ENCODE measurements at places on chromosomes 3 and 15. TPM values are rescaled to one million over a fixed set of nuclear protein-coding genes. Genes with fewer than 3 reads are reported as not detected.
A peak's percentile ranks its signal among the peaks of the same experiment; 100 is the strongest.

- H3K27me3 ChIP-seq: no peaks in the 10 kb centered on the region
- H3K4me3 ChIP-seq: no peak overlapping the region
- H3K4me1 ChIP-seq: no peaks in the 10 kb centered on the region
- DNase-seq: no peak
- H3K27ac ChIP-seq: no peak overlapping the region
These were observed 18.6 kb downstream of the GOLIM4 start for GRCh38 chr3:168077091-168077490.

- H3K4me1 ChIP-seq: no peaks in the 10 kb centered on the region
- no peaks in the 10 kb centered on the region for H3K36me3 ChIP-seq
- no peak overlapping the region for H3K27ac ChIP-seq
- H3K4me3 ChIP-seq: no peak overlapping the region
- H3K27me3 ChIP-seq: no peaks in the 10 kb centered on the region
These were observed 93.1 kb downstream of the BTD start for GRCh38 chr3:15694628-15695027.

GRCh38 chr15:74878273-74878672 lies 5.1 kb upstream of the SCAMP2 start:
- H3K4me3 ChIP-seq: no peak overlapping the region
- peaks cover 6% of the 10 kb centered on the region for H3K4me1 ChIP-seq
- no peaks in the 10 kb centered on the region for H3K27me3 ChIP-seq

- H3K27me3 ChIP-seq: no peaks in the 10 kb centered on the region
- H3K27ac ChIP-seq: no peak overlapping the region
- no peak overlapping the region for H3K4me3 ChIP-seq
- no peaks in the 10 kb centered on the region for H3K4me1 ChIP-seq
These were observed 746.8 kb downstream of the GRM7 start for GRCh38 chr3:7607676-7608075.

GRCh38 chr3:141320399-141321108 lies 47.8 kb upstream of the ZBTB38 start:
- no peaks in the 10 kb centered on the region for H3K36me3 ChIP-seq
- H3K4me3 ChIP-seq: no peak overlapping the region
- peaks cover 12% of the 10 kb centered on the region for H3K4me1 ChIP-seq
- H3K27me3 ChIP-seq: no peaks in the 10 kb centered on the region
- DNase-seq: no peak

DNA sequence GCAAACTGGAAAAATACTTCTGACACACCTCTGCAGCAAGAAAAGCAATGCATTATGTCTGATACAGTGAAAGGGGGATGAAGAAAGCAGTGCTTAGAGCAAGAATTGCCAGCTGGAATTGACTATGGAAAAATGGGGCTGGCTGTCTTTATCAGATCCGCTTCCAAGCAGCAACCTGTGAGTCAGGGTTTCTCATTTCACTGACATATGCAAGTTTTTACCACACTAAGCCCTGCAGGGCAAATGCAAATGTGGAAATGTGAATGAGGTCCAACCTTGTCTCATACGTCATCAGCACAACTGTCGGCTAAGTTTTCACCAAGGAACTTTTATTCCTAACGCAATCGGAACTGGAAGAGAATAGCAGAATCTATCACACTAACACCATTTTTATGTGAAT lies 172.5 kb upstream of the GADL1 start:
- no peaks in the 10 kb centered on the region for H3K27me3 ChIP-seq
- no peak overlapping the region for H3K4me3 ChIP-seq
- no peaks in the 10 kb centered on the region for H3K4me1 ChIP-seq
- H3K36me3 ChIP-seq: no peaks in the 10 kb centered on the region

DNA sequence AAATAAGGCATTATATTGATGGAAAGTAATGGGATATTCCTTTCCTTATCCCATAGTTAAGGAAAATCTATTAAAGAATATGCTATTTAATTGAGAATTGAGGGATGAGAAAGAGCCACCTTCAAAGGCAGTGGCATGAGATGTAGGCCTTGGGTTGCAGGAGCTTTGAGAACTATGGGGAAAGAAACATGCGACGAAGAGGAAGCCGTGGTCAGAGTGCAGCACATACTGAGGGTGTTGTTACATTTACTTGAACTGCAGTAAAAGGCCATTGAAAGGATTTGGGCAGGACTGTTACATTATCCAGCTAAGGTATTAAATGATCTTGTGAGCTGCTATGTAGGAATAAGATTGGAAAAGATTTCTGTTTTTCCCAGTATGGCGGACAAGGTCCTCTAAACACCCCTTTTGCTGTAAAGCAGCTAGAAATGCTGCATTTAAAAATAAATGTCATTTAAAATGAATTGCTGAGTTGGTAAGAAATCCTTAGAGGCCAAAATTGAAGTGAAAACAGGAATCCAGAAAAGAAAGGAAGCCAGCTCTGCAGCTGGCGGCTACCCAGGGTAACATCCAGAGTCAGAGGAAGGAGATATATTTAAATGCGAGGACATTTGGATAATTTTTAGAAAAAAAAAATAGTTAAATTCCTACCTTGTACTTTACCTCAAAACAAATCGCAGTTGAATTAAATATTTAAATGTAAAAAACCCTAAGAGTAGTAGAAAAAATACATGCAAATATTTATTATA lies 61.7 kb downstream of the IL1RAP start:
- H3K27me3 ChIP-seq: no peaks in the 10 kb centered on the region
- H3K36me3 ChIP-seq: no peaks in the 10 kb centered on the region
- H3K4me1 ChIP-seq: peaks cover 2% of the 10 kb centered on the region
- H3K27ac ChIP-seq: no peak overlapping the region
- no peak overlapping the region for H3K4me3 ChIP-seq

Gene OR5K2
- not detected for total RNA-seq

DNA sequence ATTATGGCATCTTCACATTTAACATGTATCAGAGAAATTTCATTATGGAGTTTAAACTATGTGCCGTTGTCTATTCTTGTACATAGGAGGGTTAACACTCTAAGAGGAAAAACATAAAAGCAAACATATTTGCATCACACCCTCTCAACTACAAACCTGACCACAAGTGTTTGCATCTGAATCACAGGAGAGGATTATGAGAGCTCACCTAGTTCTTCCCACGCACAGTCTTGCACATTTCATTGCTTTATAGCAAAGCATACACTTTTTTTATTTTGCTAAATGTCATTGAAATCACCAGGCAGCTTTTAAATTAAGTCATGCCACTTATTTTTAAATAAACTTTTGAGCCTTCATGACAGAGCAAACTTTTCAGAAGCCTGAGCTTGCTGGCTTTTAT lies 12.5 kb downstream of the TRAT1 start:
- H3K36me3 ChIP-seq: no peaks in the 10 kb centered on the region
- H3K27me3 ChIP-seq: no peaks in the 10 kb centered on the region
- H3K4me1 ChIP-seq: no peaks in the 10 kb centered on the region
- no peak for DNase-seq

DNA sequence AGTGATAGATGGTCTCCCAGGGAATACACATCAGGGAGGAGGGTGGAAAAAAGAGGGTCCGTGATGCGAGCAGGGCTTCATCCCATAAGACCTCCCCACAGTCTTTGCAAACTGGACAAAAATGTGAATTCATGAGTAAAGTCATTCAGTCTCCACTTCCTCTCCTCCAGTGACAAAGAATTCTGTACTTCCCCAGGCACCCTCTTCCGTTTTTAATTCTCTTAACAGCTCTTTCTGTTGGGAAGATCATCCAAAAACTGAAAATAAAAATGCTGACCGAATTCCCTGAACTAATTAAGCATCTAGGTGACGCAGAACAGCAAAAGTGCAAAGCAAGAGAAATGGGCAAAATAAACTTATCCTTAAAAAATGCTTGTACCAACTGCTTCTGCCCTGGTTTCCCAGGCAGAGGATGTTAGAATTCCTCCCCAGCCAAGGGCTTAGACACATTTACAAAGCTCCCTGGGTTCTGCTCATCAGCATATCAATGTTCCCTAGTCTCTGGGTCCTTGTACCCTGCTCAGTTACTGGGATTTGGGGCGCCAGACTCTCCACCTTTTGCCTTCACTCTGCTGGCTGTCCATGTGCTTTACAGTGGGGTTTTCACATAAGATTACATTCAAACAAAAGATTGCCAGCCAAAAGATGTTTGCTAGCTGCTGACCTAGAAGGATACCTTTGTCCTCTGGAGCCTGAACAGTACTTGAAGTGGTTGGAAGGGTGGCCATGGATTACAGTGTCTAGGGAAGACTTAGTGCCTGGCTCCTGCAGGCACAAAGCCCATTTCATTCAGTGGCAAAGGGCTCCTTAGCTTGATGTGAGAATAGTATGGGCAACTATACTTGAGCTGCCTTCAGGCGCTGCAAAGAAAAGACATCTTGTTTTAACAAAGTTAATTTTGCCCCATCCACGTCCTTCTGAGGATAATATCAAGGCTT lies 69.4 kb downstream of the ARNT2 start:
- H3K4me1 ChIP-seq: no peaks in the 10 kb centered on the region
- H3K4me3 ChIP-seq: no peak overlapping the region
- no peak for DNase-seq
- no peaks in the 10 kb centered on the region for H3K36me3 ChIP-seq
- no peaks in the 10 kb centered on the region for H3K27me3 ChIP-seq
- H3K27ac ChIP-seq: no peak overlapping the region

- H3K4me1 ChIP-seq: peaks cover 3% of the 10 kb centered on the region
- no peak for DNase-seq
- H3K36me3 ChIP-seq: no peaks in the 10 kb centered on the region
- no peaks in the 10 kb centered on the region for H3K27me3 ChIP-seq
These were observed 215.2 kb downstream of the ZNF621 start for GRCh38 chr3:40739971-40740370.

GRCh38 chr3:20575146-20575545 lies 389.1 kb upstream of the SGO1 start:
- H3K27ac ChIP-seq: no peak overlapping the region
- H3K27me3 ChIP-seq: no peaks in the 10 kb centered on the region
- no peaks in the 10 kb centered on the region for H3K4me1 ChIP-seq

DNA sequence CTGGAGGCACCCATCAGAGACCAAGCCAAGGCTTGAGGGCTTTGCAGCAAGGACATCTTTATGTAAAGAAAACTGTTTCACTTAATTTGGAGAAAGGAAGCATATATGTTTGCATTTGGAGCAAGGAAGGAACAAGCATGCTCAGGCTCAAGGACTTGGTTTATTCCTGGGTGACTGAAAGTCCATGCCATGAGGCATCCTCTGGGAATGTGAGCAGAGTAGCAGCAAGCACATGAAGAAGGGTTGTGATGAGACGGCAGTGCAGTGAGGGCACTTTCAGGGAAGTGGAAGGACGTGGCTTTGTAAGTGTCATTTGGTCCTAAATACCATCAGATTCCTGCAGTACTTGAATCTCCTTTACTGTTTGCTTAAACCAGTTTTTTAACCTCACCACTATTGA lies 26.8 kb downstream of the POLG start:
- H3K4me1 ChIP-seq: no peaks in the 10 kb centered on the region
- DNase-seq: no peak
- no peaks in the 10 kb centered on the region for H3K36me3 ChIP-seq
- H3K4me3 ChIP-seq: no peak overlapping the region
- no peaks in the 10 kb centered on the region for H3K27me3 ChIP-seq
- H3K27ac ChIP-seq: no peak overlapping the region

GRCh38 chr15:48823706-48824105 lies 12.8 kb upstream of the CEP152 start:
- DNase-seq: no peak
- H3K27me3 ChIP-seq: no peaks in the 10 kb centered on the region
- no peaks in the 10 kb centered on the region for H3K36me3 ChIP-seq
- H3K27ac ChIP-seq: no peak overlapping the region

- H3K36me3 ChIP-seq: peaks cover 52% of the 10 kb centered on the region
- peak overlapping the region; percentile 85 for H3K27ac ChIP-seq
- no peaks in the 10 kb centered on the region for H3K27me3 ChIP-seq
- H3K4me1 ChIP-seq: peaks cover 34% of the 10 kb centered on the region
These were observed 603.4 kb downstream of the FOXP1 start for GRCh38 chr3:70979983-70980645.

- H3K4me1 ChIP-seq: peaks cover 11% of the 10 kb centered on the region
- DNase-seq: peak; percentile 56
- peaks cover 7% of the 10 kb centered on the region for H3K36me3 ChIP-seq
- H3K4me3 ChIP-seq: no peak overlapping the region
These were observed 109.3 kb downstream of the OXNAD1 start for GRCh38 chr3:16374047-16374934.
